Activated CD4-positive, alpha-beta T cell treated with anti-CD3 and anti-CD28 coated beads, Interleukin-10, Interleukin-2, amounts not matched to agents 100 ng/mL and 50 ng/mL, durations not matched to agents 16 hours and 8 hours (primary cell): ENCODE measurements at places on chromosomes 7 and 10.

GRCh38 chr7:140358024-140358411 lies 40.3 kb downstream of the SLC37A3 start:
- DNase-seq, result no peak

DNA sequence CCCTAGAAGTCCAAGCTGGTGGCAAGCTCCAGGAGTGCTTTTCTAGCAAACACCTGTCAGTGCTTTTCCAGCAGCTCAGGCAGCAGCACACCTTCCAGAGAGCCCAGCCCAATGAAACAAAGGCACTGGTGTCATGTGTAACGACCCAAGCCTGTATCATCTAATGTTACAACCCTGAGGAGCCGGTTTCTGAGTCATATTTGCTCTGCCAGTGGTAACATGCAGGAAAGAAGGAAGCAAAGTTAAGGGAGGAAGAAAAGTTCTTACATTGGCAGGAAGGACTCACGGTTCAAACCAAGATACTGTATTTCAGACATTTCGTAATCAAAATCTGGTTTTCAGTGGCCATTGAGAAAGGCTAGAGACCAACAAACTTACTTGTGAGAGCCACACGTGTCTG lies at the start of gene ANKRD22:
ANKRD22 (minus strand) TSS at position 139 of the 400 bp plus-strand sequence. CDS start 237 bp downstream, outside the sequence.
- peak; percentile 71 for DNase-seq

DNA sequence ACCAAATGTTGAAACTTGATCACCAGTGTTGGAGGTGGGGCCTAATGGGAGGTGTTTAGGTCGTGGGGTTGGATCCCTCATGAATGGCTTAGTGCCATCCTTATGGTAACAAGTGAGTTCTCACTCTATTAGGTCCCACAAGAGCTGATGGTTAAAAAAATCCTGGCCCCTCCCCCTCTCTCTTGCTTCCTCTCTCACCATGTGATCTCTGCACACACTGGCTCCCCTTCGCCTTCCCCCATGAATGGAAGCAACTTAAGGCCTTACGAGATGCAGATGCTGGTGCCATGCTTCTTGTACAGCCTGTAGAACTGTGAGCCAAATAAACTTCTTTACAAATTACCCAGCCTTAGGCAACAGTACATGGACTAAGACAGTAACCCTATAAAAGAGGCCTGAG lies 62.7 kb downstream of the PPP1R3C start:
- DNase-seq, result no peak

- no peak for DNase-seq
Measured at GRCh38 chr7:25653384-25653783, 425.1 kb upstream of the NPVF start.

GRCh38 chr7:48087349-48087748 lies 1.7 kb upstream of the UPP1 start:
- peak; percentile 70 for DNase-seq

DNA sequence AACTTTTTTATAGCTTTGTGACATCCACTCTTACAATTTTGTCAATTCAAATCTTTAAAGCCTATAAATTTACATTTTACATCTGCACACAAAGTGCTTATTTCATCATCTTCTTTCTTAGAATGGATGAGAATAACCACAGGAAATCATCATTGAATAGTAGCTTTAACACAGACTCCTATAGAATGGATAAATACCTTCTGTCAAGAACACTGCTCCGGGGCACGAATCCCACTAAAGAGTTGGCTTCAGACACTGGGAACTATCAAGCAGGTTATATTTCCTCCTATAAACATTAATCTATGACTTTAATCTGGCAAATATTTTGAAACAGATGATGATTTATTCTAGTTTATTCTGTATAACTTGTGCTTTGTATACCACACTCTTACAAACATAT lies 269.7 kb upstream of the TPK1 start:
- no peak for DNase-seq

GRCh38 chr7:127940381-127941160 lies 90.7 kb downstream of the LRRC4 start:
- no peak for DNase-seq
